Forelimb muscle (tissue), 1 donor: ENCODE measurements at places on chromosomes 6 and 20. TPM values are rescaled to one million over a fixed set of nuclear protein-coding genes. Genes with fewer than 3 reads are reported as not detected.

Gene PBOV1
- polyA plus RNA-seq = not detected

Gene MAS1
- 0.18 TPM for polyA plus RNA-seq

Gene SOX18
- 10.8 TPM for polyA plus RNA-seq

Gene CRISP2
- polyA plus RNA-seq = not detected

Gene FAM217A
- polyA plus RNA-seq = 0.96 TPM

Gene MCHR2
- not detected for polyA plus RNA-seq

Gene UST
- 5.8 TPM for polyA plus RNA-seq

Gene TINAG
- polyA plus RNA-seq = not detected

Gene APMAP
- 44.1 TPM for polyA plus RNA-seq

Gene NKAPL
- 1.1 TPM for polyA plus RNA-seq

Gene SPINT4
- polyA plus RNA-seq = not detected

Gene PROKR2
- not detected for polyA plus RNA-seq

Gene AFDN
- polyA plus RNA-seq = 45.7 TPM

Gene GCM1
- not detected for polyA plus RNA-seq

Gene TRAPPC3L
- polyA plus RNA-seq = 0.09 TPM

Gene SPDEF
- 0.14 TPM for polyA plus RNA-seq

Gene HINT3
- 30.0 TPM for polyA plus RNA-seq

Gene BNIP5
- 0.09 TPM for polyA plus RNA-seq
